ENCODE measurements at places on chromosomes 12 and 14.

DNA sequence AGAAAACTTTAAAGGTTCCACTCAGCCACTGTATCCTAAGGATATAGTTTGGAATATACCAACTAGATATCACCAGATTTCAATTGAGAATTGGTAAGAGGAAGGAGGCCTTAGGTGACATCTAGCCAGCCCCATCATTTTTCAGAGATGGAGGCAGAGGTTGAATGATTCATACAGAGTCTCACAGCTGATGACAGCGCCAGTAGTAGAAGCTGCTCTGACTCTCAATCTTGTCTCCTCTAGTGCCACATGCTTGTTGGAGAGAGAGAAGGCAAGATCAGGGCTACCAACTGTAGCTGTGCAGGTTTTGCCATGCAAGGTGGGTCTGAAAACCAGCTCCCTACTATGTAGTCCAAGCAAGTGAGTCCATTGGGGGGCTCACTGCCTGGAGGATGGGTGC lies 6.1 kb downstream of the FRMD6 start:
- no peak for DNase-seq

DNA sequence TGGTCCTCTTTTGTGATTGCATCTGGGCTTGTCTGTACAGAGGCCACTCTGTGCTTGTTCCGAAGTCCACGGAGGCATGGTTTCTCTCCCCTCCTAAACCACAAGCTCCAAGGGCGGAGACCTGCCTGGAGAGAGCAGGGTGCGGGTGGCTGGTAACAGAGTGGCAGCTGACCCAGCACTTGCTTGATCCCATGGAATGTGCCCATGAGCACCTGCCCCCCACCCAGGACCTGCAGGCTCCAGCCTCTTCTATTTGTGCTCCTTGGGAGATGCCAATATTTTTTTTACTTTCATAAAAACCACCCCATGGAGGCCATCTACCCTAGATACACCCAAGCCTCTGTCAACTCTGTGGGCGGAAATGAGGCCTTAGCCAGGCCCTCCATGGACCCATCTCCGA lies 104.7 kb downstream of the PRMT8 start:
- no peak for DNase-seq

- DNase-seq = no peak
Measured at GRCh38 chr14:61491876-61492434, 170.6 kb downstream of the PRKCH start.

- no peak for DNase-seq
Measured at GRCh38 chr14:56211084-56211483, 92.9 kb downstream of the PELI2 start.

DNA sequence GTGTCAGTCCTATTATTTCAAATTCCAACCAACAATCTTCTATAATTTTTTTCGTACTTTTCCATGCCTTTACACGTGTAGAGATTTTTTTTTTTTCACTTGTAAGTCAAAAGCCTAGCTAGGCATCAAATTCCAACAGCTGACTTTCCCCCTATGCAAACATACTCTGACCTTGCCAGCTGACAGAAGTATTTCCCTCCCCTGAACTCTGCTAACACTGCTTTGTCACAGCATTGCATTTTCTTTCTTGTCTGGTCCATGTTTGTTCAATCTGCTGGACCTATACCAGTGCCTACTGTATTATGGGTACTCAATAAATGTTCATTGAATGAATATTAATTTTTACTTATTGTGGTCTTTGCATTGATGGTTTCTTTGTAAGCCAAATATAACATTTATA lies 435.3 kb upstream of the GARIN6 start:
- DNase-seq = no peak

DNA sequence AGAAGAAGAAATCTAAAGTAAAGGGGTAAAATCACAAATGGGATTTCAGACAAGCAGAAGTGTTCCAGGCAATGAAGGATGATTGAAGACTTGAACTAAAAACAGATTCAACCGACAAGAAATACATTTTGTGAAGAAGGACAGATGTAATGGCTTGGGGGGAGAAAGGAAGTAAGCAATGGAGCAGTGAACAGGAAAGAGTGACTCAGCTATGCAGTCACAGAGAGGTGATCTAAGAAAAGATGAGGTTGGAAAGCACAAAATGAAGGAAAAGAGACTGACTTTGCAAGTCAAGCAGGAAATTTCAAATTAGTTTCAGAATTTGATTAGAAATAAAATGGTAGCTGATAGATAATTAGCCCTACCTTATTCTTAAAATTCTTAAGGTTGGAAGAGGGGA lies 66.5 kb downstream of the PUS7L start:
- no peak for DNase-seq

GRCh38 chr14:71583194-71583593 lies 349.0 kb upstream of the RGS6 start:
- DNase-seq = no peak

- no peak for DNase-seq
Measured at GRCh38 chr14:24959791-24960331, 90.1 kb downstream of the STXBP6 start.

GRCh38 chr14:69088586-69088985 lies 64.3 kb downstream of the DCAF5 start:
- DNase-seq = no peak

GRCh38 chr12:89920866-89921265 lies 212.2 kb upstream of the ATP2B1 start:
- DNase-seq = no peak

DNA sequence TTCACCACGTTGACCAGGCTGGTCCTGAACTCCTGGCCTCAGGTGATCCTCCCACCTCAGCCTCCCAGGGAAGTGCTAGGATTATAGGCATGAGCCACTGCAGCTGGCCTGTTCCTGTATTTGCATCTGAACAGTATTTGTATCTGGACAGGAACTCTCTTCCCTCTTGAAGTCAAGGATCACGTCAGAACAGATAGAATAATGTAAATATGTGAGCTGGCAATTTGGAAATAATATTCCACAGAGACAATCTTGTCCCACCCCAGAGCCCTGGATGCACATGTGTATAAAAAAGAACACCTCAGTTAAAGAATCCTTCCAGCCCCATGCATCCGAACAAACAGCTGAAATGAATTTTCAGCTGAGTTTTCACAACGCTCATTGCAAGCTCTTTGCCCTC lies 118.3 kb downstream of the VEZT start:
- no peak for DNase-seq

GRCh38 chr12:57779736-57780135 lies 2.9 kb upstream of the TSFM start:
- no peak for DNase-seq

- no peak for DNase-seq
Measured at GRCh38 chr12:120586206-120586605, 5.0 kb upstream of the POP5 start.

DNA sequence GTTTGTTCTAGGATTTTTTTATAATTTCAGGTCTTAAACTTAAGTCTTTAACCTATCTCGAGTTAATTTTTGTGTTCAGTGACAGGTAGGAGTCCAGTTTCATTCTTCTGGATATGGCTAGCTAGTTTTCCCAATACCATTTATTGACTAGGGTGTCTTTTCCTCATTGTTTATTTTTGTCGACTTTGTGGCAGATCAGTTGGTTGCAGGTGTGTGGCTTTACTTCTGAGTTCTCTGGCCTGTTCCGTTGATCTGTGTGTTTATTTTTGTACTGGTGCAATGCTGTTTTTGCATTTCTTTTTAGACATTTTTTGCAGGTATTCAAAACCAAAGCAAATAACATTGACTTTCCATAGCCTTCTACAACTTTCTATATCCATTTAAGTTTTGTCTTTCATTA lies 121.7 kb downstream of the ETNK1 start:
- no peak for DNase-seq

All from left cardiac atrium (tissue), 4 donors.